ENCODE measurements at places on chromosomes 6 and 20.

GRCh38 chr6:9657994-9658393 lies 756.9 kb downstream of the TFAP2A start:
- DNase-seq = no peak

GRCh38 chr6:114131945-114132344 lies 161.0 kb upstream of the HDAC2 start:
- no peak for DNase-seq

DNA sequence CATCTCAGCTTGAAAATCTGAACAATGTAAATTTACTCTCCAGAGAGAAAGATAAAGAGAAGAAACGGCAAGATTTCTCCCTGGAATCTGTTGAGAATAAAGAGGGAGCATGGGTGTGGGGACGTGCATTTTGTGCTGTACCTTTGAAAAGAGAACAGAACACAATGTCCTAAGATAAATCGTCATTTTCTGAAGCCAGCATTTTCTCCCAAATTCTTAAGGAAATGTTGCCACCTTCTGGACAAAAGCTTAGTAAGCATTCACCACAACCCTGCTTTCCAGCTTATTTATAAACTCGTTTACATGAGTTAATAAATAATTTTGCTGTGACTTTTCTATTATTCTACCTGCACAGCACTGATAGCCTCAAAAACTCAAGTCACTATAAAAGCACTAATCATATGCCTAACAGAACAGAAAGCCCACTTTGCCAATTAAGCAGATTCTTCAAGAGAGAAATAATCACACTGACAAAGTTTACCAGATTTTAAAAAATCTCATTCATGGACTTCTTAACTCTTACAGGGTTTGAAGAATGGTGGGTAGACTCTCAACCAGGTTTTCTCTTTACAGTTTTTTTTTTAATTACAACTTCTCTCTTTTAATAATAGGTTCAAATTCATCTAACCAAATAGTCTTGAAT lies 155.8 kb downstream of the MBOAT1 start:
- no peak for DNase-seq

- no peak for DNase-seq
These were observed 134.1 kb downstream of the CCDC170 start for GRCh38 chr6:151627689-151628444.

GRCh38 chr6:142790257-142790656 lies 154.7 kb downstream of the HIVEP2 start:
- DNase-seq = no peak

- no peak for DNase-seq
These were observed 725.3 kb downstream of the COL12A1 start for GRCh38 chr6:74480561-74480960.

GRCh38 chr20:44979090-44979621 lies 12.8 kb downstream of the STK4 start:
- no peak for DNase-seq

DNA sequence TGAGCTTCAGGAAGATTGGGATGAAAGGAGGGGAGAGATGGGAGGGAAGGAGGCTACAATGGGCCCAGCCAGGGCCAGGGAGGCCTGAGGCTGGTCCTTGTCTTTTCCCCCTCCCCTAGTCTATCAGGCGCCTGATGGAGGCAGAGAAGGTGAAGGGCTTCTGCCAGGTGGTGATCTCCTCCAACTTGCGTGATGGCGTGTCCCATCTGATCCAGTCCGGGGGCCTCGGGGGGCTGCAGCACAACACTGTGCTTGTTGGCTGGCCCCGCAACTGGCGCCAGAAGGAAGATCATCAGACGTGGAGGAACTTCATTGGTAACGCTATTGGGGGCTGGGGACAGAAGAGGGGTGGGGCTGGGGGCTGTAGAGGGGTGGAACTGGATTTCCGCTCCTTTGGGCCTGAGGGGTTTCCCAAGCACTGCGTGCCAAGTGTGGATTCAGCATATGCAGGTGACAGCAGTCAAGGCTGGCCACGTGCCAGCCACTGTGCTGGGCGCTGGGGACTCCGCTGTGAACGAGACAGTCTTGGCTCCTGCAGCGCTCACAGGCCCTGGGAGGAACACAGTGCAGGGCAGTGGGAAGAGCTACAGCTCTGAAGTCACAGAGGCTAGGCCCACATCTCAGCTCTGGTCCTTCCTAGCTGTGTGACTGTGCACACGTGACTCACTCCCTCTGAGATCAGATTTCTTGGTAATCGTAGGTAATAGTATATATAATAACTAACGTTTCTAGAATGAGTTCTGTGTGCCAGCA lies 22.7 kb downstream of the SLC12A5 start:
- DNase-seq = no peak

DNA sequence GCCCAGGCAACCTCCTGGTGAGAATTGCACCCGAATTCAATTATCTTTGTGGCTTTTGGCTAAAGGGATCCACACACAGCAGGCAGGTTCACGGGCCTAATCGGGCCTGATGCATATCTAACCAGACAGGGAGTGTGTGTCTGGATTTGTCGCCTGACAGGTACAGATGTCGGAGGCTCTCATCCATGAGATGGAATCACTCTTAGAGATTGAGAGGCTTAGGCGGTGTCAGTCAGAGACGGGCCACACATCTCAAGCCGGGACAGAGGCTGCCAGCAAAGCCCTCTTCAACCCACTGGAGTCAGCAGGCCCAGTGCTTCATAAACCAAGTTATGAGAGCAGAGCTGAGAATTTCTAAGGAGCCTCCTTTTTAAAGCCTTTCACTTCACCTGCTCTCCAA lies 247.0 kb downstream of the LRFN2 start:
- DNase-seq = no peak

DNA sequence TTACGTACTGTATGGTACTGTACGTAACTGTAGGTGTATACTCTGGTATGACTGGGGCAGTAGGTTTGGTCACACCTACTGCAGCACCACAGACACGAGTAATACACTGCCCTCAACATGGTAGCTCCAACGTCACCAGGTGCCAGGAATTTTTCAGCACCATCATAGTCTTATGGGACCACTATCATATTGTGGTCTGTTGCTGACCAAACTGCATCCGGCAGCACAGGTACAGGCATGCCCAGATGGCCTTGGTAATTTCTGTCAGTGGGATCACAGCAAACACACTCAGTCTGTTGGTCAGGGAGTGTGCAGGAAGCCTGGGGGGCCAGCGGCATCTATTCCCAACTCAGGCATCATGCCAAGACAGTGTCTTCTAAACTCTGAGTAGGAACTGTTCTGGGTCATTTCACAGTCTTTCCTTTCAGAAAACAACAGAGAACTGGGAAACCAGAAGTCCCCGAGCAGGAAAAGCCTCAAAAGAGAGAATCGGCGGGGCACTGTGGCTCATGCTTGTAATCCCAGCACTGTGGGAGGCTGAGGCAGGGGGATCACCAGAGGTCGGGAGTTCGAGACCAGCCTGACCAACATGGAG lies 5.8 kb downstream of the YTHDF1 start:
- DNase-seq = no peak
